ENCODE measurements at places on chromosomes 7 and 10.

- DNase-seq: no peak
Measured at GRCh38 chr7:50706469-50706937, 76.2 kb downstream of the GRB10 start.

DNA sequence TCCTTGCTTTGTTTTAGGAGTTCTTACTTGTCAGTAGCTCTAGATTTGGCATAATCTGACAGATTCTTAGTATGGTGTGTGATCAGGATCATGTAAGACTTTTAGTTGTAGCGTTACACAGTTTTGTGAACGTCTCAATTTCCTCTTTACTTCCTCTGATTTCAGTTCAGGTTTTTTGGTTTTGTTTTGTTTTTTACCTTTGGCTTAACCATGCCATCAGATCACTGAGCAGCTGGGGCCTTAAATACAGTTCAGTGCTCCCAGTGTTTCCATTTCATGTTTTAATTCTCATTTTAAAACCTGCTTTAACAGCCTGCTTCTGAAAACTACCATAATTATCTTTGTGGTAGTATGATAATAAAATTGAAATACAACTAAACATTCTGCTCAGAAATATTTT, 27.2 kb upstream of the ARMS2 start:
- DNase-seq: no peak

DNA sequence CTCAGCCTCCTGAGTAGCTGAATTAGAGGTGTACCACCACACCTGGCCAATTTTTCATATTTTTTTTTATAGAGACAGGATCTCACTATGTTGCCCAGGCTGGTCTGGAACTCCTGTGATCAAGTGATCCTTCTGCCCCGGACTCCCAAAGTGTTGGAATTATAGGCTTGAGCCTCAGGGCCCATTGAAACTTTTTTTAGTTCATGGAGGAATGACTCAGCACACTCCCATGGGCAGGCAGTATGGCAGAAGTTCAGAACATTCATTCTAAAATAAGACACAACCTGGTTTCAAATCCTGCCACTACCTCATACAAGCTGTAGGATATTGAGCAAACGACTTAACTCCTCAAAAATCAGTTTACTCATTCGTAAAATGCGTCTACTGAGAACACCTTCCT, 320.4 kb upstream of the SP8 start:
- no peak for DNase-seq

- no peak for DNase-seq
Measured at GRCh38 chr10:9296190-9296589, 1241.7 kb downstream of the GATA3 start.

GRCh38 chr7:141013345-141013715, 1.4 kb downstream of the MRPS33 start:
- no peak for DNase-seq

- no peak for DNase-seq
Measured at GRCh38 chr10:68080853-68081431, 5.9 kb upstream of the HERC4 start.

DNA sequence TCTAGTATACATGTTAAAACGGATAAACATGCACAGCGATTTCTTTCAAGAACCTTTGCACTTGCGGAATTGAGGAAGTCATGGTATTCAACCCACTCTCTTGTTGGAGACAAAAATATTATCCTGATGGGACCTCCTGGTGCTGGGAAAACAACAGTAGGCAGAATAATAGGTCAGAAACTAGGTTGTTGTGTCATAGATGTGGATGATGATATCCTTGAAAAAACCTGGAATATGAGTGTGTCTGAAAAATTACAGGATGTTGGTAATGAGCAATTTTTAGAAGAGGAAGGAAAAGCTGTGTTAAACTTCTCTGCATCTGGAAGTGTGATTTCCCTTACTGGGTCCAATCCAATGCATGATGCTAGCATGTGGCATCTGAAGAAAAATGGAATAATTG, 6.9 kb downstream of the THNSL1 start:
- no peak for DNase-seq

GRCh38 chr7:154646126-154647013, 356.6 kb downstream of the PAXIP1 start:
- DNase-seq: no peak

DNA sequence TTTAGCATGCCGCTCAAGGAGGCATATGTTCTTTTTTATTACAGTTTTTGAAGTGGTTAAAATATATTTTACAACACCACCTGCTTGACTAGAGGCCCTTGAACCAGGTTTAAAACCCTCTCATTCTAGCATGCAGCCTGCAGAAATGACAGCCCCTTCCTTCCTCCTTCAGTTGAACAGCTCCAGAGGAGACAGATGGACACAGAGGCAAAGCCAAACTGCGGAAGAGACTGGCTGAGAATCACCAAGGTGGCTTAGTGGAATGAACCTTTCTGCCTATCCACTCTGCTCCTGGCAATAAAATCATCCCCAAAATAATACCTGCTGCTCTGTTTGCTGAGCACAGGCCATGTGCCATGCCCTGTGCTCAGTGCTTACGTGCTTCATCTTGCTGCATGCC, 23.9 kb upstream of the PLPP4 start:
- DNase-seq: no peak

DNA sequence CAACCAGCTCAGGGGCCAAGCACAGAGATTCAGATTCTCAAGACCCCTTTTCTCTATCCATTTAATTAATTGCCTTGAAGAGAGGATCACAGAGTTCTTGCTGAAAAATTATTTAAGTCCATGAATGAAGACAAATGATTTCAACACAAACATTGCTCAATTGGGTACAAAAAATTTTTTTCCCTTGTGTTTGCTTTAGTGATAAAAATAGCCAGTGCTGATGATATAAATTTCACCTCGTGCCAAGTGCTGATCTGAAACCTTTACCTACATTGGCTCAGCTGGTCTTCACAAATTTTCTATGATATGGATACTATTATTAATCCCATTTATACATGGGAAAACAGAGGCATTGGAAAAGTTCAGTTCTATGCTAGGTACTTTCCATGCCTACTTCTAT, 377.1 kb downstream of the NRG3 start:
- DNase-seq: no peak

GRCh38 chr10:1354809-1355710, 298.9 kb downstream of the WDR37 start:
- DNase-seq: no peak

GRCh38 chr7:964401-965231, 10.1 kb upstream of the ADAP1 start:
- peak; percentile 65 for DNase-seq

GRCh38 chr7:131250331-131250730, 77.3 kb upstream of the MKLN1 start:
- no peak for DNase-seq

- no peak for DNase-seq
Measured at GRCh38 chr10:90842725-90843124, 15.1 kb downstream of the HTR7 start.

DNA sequence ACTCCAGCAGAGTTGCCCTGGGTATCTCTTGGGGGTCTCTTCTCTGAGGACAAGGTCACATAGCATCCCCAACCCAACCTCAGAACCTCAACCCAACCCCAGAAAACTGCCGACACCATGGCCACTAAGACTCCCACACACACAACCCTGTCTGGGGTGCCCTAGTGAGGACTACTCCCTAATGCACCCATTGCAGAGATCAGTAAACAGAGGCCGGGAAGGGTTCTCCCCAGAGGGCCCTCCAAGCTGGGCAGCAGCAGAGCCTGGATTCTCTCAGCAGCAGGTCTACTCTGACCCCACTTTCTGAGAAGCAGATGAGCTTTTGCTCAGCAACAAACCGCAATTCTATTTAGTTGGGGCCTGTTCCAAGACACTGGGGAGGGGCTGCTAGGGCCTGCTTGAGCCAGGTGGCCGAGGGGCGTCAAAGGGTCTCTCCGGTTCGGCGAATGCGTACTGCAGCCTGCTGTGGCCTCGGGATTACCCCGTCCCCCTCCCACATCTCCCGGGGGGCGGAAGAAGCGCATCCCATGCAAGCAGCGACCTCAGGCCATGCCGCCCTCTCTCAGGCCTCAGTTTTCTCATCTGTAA, 828 bp downstream of the OGDHL start:
- DNase-seq: no peak

GRCh38 chr7:3272691-3273141, 28.3 kb upstream of the SDK1 start:
- DNase-seq: no peak

DNA sequence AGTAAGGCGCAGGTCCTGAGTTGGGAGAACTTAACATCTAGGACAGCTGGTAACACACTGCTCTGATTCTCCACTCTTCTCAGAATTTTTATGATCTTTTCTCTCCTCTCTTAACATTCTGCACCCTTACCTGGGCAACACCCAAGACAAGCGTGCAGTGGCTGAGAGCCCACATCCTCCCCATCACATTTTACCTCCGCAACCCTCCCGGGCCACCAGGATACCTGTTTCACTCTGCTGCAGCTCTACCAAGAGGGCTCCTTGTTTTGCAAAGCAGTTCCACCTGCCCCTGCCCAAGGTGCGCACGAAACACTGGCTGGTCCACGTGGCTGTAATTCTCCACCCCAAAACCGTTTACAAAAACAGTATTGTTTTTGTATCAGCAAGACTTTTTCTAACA, 81.5 kb downstream of the ITIH5 start:
- no peak for DNase-seq

DNA sequence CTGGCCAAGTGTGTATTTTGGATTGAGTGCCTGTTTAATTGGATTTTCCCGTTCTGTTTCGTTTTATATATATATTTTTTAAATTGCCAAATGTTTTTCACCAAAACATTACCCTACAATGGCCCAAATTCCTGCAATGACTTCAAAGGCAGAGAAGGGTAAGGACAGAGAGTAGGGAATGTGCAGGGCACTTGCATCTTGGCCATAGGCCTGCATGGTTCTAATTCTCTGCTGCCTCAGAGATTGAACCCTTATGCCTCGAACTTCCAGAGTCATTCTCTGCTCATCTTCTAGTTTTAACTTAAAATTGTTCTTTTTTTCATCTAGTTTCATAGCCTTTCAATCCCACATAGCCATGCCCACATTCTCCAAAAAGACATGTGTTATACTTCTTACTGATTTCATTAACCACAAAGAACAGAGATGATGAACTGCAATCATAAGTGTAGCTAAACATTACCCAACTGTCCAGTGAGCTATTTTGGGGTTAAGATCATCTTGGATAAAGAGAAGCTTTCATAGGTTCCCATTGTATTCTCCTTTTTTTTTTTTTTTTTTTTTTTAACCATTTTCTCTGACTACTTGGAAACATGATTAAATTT, 177.6 kb downstream of the PLXDC2 start:
- DNase-seq: no peak

GRCh38 chr7:32347244-32347828, 142.8 kb downstream of the LSM5 start:
- DNase-seq: peak; percentile 13

- DNase-seq: no peak
Measured at GRCh38 chr10:23013581-23014335, 81.6 kb upstream of the MSRB2 start.

GRCh38 chr10:68153473-68154210, 44.4 kb downstream of the MYPN start:
- no peak for DNase-seq

DNA sequence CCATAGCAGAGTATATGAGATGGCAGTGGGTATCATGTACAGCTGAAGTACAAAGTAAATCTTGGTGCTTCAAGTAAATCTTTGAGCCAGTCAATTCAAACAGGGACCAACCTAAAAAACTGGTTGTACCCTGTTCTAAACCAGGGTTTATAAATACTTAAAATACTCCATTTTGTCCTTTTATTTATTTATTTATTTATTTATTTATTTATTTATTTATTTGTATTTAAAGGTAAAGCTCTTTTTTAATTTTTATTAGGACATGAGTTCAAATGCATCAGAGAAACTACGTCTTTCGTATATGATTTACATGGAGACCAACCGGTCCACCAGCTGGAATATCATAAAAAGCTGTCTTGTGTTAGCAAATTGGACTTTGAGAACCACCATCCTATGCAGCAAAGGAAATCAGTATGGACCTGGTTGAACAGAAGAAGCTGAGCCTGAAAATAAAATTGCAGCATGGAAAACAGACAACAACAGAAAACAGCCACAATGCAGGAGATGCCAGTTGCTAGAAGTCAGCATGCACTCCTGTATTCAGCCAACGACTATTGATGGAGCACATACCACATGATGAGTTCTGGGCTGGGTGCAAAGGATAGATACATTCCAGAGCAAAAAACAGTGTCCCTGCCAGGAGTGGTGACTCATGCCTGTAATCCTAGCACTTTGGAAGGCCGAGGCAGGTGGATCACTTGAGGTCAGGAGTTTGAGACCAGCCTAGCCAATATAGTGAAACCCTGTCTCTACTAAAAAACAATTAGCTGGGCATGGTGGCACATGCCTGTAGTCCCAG, 60.0 kb downstream of the PLXNA4 start:
- no peak for DNase-seq

GRCh38 chr7:134690614-134691504, 44.2 kb downstream of the BPGM start:
- peak; percentile 88 for DNase-seq

DNA sequence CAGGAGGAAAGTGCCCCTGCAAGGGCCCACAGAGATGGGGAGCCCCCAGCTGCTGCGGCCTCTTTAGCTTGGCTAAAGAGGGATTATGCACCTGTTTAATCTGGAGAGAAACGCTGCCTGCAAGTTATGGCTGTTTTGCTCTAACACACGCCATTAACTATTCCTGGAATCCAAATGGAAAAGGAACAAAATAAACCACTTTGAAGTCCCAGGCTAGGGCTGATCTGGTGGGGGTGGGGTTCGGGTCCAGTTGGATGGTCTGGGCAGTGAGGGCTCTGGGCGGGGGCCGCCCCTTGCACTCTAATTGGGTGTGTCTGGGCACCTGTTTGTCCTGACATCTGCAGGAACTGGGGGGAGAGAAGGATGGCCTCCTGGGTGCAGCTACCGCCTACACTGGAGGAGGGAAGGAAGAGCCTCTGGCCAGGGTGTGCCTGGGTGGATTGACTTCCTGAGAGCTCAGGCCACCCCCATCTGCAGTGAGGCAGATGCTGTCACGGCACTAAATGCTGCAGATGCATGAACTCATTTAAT, 300.6 kb downstream of the ZEB1 start:
- no peak for DNase-seq

DNA sequence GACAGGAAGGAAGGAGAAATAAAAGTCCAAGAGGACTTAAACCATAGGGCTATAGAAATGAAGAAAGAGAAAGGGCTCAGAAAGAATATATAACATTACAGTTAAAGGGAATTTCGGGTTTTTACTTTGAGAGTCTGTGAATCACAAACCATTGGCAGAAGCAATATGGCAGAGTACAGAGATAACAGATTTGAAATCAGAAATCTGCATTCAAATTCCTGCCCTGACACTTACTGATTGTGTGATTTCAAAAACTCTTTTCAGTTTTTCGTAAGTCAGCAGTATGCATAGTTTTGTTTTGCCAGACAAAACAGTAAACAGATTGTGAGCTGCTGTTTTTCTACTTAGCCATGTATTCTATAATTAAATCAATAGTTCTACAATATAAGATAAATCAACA, 8.2 kb downstream of the JMJD1C start:
- no peak for DNase-seq

DNA sequence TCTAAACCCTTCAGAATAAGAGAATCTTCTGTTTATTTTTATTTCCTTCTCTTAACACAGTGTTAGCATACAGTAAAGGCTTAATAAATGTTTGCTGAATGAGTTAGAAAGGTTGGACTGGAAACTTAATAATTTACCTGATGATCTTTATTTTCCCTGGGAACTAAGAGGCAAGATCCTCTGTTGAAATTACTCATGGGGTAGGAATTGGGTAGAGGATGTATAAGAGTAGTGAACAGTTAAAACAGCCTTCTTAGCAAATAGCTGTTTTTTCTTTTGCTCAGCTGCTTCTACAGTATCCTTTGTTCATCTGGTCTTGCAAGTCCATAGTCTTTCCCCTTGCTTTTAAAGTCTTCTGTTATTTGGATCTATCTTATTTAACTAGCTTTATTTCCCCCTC, 80.0 kb downstream of the AKAP9 start:
- DNase-seq: no peak

- DNase-seq: no peak
Measured at GRCh38 chr10:112649006-112649821, 202.2 kb downstream of the VTI1A start.
